Cortex of kidney (tissue), 1 donor: ENCODE measurements at places on chromosomes 13 and 19.

DNA sequence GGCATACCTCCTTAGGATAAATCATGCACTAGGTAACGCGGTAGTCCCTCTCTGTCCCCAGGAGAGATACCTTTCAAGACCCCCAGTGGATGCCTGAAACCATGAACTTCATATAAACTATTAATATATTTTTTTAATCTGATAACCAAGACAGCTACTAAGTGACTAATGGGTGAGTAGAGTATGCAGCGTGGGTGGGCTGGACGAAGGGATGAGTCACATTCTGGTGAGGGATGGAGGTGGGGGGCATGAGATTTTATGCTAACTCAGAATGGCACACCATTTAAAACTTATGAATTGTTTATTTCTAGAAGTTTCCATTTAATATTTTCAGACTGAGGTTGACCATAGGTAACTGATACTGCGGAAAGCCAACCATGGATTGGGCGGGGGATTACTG lies 46.2 kb downstream of the CDK8 start:
- no peak for DNase-seq

DNA sequence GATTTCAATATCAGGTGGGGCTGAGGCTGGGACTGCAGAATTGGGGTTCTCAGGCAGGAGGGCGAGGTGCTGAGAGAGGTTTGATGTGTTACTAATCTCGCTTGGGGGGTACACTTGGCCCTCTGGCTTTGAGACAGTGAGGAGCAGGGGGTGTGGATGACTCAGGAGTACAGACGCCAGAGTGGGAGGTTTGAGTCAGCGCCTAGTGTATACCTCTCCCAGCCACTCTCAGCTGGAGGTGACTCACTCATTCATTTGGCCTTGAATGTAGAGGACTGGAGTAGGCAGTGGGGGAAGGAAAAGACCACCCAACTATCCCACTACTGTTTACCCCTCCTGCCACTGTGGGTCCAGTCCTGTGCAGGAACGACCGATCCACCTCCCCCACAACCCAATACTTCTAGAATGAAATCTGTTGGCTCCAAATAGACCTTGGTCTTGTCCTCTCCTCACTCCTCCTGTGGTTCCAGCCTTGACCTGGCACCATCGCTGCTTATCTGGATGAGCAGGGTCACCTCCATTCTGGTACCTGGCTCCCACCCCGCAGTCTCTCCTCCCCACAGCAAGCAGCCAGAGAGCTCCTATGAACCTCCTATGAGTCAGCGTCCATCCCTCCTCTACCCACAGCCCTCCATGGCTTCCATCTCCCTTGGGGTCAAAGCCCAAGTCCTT lies 20.1 kb upstream of the ZNRF4 start:
- no peak for DNase-seq

DNA sequence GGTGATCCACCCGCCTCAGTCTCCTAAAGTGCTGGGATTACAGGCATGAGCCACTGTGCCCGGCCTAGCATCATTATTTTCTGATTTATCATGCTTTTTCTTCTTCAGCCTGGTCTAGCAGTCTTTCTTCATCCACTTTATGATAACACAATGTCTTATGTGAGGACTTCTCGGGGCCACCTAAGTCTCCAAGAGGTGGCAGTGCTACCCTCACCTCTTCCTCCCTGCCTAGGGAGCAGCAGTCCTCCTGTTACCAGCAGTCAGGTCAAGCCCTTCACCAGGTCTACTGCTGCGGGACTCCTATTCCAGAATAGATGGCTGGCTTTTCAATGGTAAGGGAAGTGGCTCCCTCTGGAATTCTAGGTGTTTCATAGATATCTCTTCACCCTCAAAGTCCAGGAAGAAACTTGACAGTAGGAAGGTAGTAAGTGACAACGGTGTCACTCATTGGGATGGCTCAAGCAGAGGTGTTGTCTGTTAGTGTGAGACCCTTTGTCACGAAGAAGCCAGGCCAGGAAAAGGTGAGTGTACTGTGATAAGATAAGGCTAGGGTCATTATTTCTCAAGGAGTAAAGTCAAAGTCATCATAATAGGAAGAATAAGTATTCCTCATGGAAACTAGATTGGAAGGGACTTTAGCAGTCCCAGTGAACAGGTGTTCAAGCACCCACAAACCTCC lies 164.0 kb downstream of the KLF5 start:
- DNase-seq, result no peak

- DNase-seq, result no peak
Measured at GRCh38 chr13:77099415-77099814, 72.5 kb upstream of the FBXL3 start.

DNA sequence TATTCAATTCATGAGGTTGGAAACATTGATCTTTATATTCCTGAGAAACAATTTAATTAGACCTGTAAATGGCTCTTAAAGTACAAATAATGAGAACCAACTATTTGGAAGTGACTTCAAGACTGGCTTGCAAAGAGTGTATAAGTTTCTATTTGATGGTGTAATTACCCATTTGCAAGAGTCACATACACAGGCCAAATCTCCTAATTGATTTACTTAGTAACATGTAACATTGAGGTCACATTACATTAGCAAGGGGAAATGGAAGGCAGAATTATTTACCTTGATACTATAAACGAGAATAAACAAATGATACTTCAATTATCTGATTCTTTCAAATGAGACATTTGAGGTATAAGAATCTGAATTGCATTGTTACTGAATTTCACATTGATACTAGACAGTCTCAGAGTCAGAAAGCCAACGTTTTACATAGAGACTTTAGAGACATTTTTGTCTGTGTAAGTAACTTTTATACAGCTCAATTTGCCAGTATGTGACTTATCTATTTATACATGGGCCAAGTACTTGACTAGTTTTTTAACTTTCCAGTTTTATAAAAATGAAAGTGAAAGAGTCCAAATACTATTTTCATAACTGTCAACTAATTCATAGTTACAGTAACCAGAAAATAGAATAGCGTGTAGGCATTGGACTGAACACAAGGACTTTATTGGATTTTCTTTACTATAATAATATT lies 95.6 kb upstream of the RFC3 start:
- no peak for DNase-seq

DNA sequence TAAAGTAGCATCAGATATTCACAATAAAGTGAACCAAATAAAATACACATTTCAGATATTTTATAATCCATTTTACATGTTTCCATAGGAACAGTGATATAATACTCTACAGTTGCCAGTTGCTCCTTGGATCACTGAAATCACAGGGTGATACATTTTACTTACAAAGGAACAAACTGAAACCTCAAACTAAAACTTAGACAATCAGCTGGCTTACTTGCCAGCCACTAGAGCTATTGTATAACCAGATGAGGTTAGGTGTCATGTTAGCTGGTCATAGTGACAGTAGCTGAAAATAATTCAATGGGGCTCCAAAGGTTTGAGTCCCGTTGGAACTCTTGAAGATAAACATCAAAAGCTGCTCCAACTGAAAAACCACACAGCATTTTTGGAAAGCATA lies 274.6 kb downstream of the ITGBL1 start:
- DNase-seq, result no peak
